ENCODE measurements at places on chromosomes 4 and X.

DNA sequence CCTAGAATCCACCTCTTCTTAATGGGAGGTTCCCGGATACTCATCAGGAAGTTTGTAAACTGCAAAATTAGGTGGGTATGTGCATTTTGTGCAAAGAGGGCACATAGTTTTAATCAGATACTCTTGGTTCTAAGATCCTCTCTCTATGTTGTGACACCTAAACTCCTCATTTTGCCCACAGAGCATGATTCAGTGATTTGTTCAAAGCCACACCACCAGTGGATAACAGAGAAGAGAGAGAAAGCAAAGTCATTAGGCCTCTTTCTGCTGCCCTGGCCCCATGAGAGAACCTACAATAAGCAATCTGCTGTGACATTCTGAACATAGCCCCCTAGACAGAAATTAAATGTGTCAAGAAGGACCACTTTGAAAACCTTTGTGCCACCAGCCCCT, 72.3 kb upstream of the STIM2 start:
- no peak for DNase-seq

GRCh38 chr4:176340871-176341685, 21.3 kb downstream of the SPCS3 start:
- DNase-seq: peak; percentile 42

GRCh38 chrX:136643243-136643642, 4.7 kb upstream of the CD40LG start:
- DNase-seq: no peak

GRCh38 chr4:39484582-39485272, 25.9 kb downstream of the LIAS start:
- no peak for DNase-seq

- DNase-seq: no peak
These were observed 7.6 kb upstream of the DUSP9 start for GRCh38 chrX:153639177-153640044.

DNA sequence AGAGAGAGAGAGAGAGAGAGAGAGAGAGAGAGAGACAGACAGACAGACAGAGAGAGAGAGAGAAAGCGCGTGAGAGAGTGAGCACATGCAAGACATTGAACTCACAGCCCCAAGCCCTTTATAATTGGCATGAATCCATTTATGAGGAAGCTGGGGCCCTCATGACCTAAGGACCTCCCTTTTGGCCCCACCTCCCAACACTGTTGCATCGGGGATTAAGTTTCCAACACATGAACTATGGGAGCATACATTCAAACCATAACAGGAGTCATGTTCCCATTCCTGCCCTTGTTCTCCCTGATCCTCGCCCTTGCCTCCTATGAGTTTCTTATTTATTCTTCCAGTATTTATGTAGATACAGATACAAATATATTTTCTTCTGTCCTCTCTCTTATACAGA, 269.8 kb upstream of the ARX start:
- DNase-seq: no peak

DNA sequence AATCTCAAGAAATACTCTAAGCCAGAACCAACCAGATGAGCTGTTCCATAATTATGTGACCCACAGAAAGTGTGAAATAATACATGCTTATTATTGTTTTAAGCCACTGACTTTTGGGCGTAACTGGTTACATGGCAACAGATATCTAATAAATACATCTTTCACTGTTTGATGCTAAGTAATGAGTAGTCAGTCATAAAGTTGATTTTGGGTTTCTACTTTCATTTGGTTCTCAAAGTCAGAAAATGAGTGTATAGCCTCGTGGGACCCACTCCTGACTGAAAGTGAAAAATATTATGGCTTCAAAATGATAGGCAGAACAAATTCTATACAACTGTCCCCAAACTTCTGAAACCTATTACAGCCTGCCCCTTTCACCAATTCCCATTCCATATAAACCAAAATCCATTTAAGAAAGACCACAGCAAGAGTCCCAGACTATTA, 88.0 kb upstream of the CBR4 start:
- DNase-seq: no peak

- DNase-seq: no peak
These were observed 6.3 kb downstream of the SLC25A4 start for GRCh38 chr4:185149392-185149791.

Data from M059J (cell line).